ENCODE measurements at places on chromosomes 7 and 10.
A peak's percentile ranks its signal among the peaks of the same experiment; 100 is the strongest.

DNA sequence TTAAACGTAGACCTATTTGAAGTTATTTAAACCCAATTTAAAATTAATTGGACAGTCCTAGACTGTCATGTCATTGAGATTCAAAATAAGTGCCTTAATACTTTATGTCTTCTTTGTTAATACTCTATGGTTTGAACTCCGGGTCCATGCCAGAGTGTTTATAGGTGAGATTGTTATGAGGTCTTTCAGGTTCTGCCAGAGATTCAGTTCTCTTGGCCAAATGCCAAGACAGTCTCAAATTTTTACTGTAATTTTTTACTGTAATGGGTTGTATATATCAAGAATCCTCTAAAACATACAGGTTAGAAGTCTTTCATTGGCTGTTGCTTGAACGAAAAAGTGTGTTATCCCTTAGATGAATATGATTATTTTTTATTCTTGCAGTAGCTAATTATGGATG is 3.9 kb downstream of the ADD3 start:
- no peak for DNase-seq

DNA sequence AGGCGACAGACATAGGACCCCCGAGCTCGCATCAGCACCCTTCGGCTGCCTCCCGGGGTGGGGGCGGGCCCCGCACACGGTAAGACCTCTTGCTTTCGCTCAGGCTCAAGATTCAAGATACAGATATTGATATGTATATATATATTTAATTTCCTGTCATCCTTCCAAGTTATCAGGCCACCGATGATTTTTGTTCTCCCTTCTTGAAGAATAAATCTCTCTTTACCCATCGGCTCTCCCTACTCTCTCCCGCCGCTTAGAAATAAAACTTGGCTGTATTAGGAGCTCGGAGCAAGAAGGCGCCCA is 603 bp downstream of the ADRA2A start:
- DNase-seq, result no peak

DNA sequence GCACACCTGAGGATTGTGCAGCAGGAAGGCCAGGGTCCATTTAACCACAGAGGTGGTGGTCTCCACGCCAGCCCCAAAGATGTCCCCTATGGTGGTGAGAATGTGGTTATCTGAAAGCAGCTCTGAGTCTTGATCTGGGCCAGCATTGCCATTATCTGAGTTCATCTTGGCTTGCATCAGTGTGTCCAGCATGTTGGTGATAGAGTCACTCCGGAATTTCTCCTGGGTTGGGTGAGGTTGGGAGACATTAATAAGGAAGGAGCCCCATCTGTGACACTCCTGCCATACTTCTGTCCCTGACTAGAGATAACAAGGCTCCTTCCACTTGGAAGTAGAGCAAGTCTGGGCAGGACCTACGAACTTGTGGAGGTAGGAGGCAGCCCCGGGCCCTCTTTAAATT is 4.2 kb downstream of the CYP17A1 start:
- no peak for DNase-seq

GRCh38 chr10:127649642-127650041 is 87.3 kb upstream of the FOXI2 start:
- no peak for DNase-seq

DNA sequence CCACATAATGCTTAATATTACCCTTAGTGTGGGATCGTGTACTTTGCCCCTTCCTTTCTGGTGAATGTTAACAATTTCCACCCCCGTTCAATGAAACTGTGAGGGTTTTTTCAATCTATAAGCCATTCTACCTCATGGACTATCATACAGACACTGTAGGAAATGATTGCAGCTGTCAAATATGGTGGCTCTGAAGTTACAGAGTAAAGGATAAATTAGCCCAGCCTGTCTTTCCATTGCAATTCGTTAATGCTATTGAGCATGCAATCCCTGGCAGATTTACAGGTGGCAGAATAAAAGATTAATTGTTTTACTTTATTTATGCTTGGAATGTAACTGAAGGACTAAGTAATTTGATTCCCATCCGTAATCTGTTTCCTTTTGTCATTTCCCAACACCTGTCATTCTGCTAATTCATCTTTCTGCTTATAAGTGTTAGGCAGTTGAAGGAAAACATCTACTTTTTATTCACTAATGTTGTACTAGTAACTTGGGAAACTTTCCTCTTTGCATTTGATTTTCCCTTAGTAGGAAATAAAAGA is 1211.6 kb upstream of the LRRN3 start:
- peak; percentile 43 for DNase-seq

- no peak for DNase-seq
Observed at GRCh38 chr7:140121326-140121725, 55.5 kb downstream of the KDM7A start.

DNA sequence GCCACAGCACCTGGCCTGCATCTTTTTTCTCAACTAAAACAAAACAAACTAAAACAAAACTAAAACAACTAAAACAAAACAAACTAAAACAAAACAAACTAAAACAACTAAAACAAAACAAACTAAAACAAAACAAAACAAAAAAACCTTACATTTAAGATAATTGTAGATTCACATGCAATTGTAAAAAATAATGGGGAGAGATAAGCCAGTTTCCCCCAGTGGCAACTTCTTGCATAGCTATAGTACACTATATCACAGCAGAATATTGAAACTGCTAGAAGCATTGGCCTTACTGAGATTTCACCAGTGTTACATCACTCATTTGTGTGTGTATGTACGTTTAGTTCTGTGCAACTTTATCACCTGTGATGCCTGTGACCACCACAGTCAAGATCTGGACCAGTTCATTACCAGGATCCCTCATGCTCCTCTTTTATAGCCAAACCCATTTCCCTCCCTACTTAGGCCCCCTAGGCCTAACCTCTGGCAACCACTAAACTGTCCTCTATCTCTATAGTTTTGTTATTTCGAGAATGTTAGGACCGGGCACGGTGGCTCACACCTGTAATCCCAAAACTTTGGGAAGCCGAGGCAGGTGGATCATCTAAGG is 9.3 kb downstream of the FXYD4 start:
- no peak for DNase-seq

DNA sequence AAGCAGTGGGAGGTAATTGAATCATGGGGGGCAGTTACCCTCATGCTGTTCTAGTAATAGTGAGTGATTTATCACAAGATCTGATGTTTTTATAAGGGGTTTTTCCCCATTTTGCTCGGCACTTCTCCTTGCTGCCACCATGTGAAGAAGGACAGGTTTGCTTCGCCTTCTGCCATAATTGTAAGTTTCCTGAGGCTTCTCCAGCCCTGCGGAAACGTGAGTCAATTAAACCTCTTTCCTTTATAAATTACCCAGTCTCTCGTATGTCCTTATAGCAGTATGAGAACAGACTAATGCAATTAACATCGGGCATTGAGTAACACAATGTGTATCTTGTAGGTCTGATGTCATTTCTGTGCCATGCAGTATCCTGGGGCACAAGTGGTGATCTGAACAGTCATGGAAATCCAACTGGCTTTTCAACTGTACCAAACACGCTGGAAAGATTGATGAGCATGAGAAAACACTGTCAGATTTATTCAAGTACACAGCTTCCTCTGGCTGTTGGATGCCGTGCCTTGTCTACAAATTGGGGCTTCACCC is 208.6 kb upstream of the KIAA1217 start:
- DNase-seq, result no peak

DNA sequence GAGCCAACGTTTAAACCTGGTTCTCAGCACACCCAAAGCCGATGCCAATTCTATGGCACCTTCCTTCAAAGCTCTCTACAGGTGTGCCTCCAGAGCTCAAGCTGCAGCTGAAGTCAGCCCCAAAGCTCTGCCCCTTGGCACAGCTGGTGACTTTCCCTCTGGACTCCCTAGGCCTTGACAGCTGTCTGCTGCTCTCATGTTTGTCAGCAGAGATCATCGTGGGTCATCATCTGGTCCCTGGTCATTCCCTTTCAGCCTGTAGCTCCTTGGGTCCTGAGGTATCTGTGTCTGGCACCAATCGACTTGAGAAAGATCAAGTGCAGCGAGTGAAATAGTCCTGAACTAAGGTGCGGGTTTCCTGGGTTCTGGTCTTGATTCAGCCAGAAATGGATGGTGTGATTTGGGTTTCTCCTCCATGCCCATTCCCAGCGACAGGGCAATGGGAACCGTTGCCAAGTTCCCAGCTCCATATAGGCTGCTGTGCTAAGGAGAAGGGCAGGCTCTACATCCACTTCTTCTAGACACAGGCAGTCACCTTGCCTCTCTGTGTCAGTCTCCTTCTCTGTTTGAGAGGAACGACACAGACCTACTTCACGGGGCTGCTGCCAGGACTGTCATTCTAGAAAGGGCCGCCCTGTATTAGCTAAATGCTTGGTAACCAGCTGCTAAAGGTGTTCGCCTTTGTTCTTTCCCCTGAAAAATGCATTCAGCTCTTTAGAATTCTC is 3.6 kb downstream of the PKD1L1 start:
- no peak for DNase-seq

- no peak for DNase-seq
Observed at GRCh38 chr7:151242159-151243044, 6.1 kb downstream of the SMARCD3 start.

DNA sequence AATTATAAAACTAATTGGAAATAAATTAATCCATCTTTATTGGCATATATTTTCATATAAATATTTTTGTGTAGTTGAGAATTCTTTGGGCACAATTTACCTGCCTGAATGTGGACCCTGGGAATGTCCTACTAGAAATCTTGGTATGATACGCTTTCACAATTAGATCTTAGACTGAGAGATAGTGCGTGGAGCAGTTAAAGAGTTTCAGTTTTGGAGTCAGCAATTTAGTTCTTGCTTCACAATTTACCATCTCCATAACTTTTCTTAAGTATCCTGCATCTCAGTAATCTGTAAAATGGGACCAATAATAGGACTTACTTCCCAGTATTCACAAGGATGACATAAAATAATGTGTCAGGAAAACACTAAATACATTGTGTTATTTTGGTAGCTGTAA is 2.0 kb downstream of the MTPN start:
- no peak for DNase-seq

- no peak for DNase-seq
Observed at GRCh38 chr7:99083068-99083651, 60.7 kb downstream of the SMURF1 start.

GRCh38 chr7:118590107-118590506 is 365.6 kb downstream of the ANKRD7 start:
- DNase-seq, result no peak

DNA sequence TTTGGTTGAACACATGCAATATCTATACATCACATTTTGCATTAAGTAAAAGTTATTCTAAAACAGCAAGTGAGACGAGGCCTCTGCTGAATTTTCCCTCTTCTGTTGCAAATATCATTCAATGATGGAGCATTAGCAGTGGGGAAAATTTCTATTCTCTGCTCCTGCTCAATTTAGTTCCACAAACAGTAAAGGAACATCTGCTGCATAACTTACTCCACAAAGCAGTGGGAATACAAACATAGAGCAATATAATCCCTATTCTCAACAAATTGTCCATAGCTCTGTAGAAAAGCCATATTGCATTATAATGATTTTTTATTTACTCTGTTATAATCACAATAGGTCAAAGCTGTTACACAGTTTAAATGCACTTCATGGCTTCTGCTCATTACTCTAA is 5.9 kb downstream of the AGR3 start:
- DNase-seq, result no peak

DNA sequence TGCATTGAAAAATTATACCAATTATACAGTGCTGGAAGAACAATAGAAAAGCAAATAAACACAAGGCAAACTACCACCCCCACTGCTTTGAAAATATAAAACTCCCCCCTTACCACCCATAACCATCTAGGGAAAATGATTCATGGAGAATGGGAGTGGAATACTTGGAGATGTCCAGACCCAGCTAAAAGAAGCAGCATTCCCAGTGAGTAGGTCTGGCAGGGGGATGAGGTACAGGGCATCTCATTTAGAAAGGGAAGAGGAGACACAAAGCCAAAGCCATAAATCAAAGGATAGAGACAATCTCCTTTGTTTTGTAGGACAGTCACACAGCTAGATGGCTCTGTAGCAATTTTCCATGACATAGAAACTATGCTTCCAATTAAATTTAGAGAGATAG is 36.0 kb upstream of the DGKI start:
- DNase-seq, result no peak

DNA sequence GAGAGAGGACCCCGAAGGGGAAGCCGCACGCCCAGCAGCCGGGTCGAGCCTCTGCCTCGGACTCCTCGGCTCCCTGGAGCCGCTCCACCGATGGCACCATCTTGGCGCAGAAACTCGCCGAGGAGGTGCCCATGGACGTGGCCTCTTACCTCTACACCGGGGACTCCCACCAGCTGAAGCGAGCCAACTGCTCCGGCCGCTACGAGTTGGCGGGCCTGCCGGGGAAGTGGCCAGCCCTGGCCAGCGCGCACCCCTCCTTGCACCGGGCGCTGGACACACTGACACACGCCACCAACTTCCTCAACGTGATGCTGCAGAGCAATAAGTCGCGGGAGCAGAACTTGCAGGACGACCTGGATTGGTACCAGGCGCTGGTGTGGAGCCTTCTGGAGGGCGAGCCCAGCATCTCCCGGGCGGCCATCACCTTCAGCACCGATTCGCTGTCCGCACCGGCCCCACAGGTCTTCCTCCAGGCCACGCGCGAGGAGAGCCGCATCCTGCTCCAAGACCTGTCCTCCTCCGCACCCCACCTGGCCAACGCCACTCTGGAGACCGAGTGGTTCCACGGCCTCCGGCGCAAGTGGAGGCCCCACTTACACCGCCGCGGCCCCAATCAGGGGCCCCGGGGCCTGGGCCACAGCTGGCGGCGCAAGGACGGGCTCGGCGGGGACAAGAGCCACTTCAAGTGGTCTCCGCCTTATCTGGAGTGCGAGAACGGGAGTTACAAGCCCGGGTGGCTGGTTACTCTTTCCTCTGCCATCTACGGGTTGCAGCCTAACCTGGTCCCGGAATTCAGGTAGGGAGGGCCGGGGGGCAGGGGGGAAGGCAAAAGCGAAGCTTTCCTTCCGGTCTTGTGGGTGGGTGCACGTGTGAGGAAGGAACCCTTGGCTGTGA is 973 bp downstream of the GPR158 start:
- peak; percentile 19 for DNase-seq

GRCh38 chr7:103525937-103526336 is 79.9 kb upstream of the SLC26A5 start:
- DNase-seq, result no peak

DNA sequence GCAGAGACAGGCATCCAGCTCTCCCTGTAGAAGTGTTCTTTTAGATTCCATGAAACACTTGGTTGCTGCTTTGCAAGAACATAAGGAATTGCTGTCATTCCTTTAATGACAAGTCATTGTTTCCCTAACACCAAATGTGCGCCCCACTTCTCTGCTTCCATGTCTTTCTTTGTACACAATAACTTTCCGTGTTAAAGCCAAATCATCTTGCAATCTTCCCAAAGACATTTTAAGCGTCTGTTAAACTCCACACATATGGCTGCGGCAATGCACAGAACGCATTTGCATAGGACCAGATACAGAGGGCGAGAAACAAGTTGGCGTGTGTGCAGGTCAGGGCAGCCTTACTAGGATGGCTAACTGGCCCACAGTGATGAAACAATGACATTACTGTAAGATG is 399.3 kb upstream of the PRKCQ start:
- DNase-seq, result no peak

GRCh38 chr10:107444443-107444842 is 279.9 kb upstream of the SORCS1 start:
- DNase-seq, result no peak
